ENCODE measurements at places on chromosomes 2 and 18.

DNA sequence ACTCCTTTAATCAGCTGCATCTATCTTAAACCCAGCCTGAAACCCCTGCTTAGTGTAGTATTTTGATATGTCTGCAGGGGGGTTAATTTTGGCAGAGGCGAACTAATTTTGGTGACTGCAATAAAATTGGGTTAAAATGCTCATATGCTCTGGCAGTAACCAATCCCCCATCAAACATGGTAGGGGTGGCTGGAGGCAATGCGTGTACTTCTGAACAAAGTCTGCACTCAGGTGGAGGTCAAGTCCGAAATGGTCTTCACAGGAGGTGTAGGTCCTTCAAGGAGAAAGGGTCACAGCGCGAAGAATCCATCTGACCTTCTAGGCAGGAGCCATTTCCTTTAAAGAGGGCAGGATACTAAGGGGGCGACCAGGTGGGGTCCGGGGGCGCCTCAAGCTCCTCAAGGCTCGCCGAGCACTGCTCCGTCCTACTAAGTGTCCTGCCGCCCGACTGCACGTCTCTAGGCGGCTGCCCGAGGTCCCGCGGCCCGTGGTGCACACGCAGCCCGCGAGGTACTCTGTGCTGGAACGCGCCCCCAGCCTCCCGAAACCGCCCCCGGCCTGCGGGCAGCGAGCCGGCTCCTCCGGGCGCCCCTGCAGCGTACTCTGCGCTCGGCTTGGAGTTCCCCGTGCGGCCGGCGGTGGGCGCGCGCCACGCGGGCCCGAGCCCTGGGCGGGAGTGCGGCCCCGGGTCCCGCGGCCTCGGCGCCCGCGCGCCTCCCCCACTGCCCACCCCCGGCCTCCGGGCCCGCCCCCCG, 1.7 kb upstream of the LDLRAD4 start:
- peak; percentile 61 for DNase-seq

GRCh38 chr2:222989431-222989830, 62.6 kb upstream of the KCNE4 start:
- DNase-seq: no peak

DNA sequence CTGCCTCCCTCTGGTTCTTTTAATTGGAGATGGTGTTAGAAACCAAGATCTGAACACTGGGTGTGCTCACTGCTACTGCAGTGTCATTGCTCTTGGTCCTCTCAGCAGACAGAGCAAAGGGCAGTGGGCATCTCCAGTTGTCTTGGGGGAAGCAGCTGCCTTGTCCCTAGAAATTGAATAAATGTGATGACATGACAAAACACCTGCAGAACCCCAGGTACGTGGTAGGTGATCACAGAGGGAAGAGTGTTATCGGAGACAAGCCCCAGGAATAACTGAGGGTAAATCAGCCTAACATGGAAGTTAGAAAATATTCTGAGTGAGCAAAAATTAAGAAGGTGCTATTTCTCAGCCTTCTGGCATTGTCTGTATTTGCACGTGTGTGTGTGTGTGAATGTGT, 311.9 kb upstream of the HDAC4 start:
- no peak for DNase-seq

DNA sequence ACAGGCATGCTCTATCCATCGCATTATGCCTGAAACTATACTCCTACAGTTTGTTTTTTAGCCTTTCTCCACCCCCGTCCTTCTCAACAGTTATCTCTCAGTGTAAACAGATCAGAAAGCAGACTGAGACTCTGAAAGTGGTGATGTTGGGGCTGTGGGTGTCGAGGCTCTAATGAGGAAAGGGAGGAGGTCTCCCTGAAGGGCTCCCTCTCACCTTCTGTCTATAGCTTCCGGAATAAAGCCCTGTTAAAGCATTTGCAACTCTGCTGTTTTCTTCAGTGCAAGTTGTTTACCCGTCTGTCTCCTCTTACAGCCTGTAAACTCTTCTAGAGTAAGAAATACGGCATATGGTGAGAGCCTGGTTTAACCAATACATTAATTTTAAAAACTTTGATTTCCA, 136.7 kb upstream of the SYT4 start:
- no peak for DNase-seq

Data from GM23338 (cell line).